GM12864 (cell line): ENCODE measurements at places on chromosomes 7 and 10.

DNA sequence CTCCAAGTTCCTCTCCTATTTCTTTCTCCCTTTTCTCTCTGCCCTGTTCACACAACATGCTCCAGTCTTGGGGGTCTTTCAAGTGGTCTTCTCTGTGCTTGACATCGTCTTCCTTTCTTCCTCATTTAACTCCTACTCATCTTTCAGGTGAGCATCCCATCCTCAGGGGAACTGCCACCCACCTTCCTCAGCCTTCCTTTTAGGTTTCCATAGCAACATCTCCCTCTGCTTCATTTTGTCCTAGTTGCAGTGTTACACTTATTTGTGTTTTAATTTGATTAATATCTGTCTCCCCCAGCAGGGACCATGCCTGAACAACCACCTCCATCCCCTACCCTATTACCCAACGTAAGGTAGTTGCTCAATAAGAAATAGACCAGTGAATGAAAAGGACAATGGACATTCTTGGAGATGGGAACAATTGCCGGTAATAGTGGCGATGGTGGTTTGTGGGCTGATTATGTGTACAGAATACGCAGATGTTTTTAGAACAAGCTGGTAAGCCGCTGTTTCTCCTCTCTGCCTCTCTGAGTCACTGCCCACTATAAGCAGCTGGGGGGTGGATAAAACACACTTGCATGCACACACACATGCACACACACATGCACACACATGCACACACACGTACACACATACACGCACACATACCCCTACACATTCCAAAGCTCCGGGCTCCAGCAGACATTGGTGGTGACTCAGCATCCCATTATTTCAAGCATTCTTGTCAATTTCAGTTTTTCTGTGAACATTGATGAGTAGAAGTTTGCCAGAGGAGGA lies 251.6 kb downstream of the GATA3 start:
- no peak for DNase-seq

- DNase-seq, result no peak
These were observed 1.2 kb upstream of the ZNF777 start for GRCh38 chr7:149462101-149462520.

GRCh38 chr7:47078241-47078640 lies 503.7 kb downstream of the TNS3 start:
- no peak for DNase-seq

- DNase-seq, result no peak
These were observed 29.1 kb downstream of the CELF2 start for GRCh38 chr10:11046776-11047160.

DNA sequence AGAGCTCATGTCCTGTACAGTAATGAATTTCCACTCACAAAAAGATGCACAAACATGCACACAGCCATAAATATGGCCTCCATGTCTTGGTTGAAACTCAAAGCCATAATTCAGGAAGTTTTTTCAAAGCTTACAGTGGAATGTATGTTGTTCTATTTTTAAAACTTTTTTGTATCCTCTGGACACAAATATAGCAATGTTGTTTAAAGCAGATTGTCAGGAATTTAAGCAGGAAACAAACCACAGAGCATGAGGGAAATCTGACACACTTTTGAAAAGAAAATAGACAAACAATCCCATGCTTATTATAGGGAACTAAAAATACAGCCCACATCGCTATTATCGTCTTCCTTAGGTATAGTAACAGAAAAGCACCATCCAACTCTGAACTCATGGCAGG lies 21.5 kb downstream of the LRRN3 start:
- no peak for DNase-seq

DNA sequence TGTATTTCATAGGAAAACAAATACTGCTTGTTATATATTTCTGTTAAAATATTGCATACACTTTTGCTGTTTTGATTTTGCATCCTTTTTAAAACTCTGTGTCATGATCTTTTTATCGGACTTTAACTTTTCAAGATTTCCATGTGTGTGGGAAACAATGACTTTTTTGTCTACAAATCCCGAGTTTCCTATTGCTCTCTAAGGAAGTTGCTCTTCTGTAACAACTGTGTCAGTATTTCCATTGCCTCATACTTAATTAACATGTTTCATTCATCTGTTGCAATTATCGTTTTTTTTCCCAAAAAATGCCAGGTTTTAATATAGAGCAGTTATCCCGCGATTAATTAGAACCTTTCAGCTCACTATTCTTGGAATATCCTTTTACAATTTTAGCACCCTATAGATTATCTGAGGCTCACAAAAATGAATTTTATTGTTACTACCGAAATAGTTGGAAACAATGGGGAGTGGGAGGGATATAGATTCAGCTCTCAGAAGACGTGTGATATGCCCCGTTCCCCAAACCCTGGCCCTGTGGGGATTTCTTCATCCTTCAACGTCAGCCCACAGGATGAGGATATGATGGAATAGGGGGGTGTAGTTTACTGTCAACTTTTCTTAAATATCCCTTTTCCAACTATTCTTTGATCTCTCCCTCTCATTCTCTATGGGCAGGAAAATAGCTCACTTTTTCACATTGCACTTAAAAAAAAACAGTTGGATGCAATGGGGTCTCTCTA lies 297.6 kb upstream of the IGFBP3 start:
- DNase-seq, result no peak
